ENCODE measurements at places on chromosomes 11 and 22.
A peak's percentile ranks its signal among the peaks of the same experiment; 100 is the strongest.

GRCh38 chr22:38346506-38346905 lies 29.3 kb upstream of the CSNK1E start:
- no peak for DNase-seq

GRCh38 chr22:22948651-22949571 lies 61.3 kb downstream of the IGLL5 start:
- peak; percentile 69 for DNase-seq

GRCh38 chr22:39493759-39494158 lies 8.3 kb upstream of the MIEF1 start:
- DNase-seq, result peak; percentile 30

DNA sequence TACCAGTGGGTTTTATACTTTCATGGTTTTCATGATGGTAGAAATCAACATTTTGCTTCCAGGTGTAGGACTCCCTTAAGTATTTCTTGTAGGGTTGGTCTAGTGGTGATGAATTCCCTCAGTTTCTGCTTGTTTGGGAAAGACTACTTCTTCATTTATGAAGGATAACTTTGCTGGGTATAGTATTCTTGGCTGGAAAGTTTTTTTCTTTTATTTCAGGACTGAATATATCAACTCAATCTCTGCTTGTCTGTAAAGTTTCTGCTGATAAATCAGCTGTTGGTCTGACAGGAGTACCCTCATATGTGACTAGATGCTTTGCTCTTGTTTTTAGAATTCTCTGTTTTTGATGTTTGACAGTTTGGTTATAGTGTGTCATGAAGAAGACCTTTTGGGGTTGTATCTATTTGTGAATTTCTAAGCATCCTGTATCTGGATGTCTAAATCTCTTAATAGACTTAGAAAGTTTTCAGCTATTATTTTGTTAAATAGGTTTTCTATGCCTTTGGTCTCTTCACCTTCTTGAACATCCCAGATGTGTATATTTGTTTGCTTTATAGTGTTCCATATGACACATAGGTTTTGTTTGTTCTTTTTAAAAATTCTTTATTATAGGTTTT lies 95.9 kb downstream of the ENTHD1 start:
- DNase-seq, result no peak

DNA sequence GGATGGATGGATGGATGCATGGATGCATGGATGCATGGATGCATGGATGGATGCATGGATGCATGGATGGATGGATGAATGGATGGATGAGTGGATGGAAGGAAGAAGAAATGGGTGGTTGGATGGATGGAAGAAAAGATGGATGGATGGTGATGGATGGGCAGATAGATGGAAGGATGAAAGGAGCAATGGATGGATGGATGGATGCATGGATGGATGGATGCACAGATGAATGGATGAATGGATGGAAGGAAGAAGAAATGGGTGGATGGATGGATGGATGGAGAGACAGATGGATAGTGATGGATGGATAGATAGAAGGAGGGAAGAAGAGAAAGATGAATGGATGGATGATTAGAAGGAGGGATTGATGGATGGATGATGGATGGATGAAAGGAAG lies 30.2 kb upstream of the LINC01488 start:
- DNase-seq, result no peak

DNA sequence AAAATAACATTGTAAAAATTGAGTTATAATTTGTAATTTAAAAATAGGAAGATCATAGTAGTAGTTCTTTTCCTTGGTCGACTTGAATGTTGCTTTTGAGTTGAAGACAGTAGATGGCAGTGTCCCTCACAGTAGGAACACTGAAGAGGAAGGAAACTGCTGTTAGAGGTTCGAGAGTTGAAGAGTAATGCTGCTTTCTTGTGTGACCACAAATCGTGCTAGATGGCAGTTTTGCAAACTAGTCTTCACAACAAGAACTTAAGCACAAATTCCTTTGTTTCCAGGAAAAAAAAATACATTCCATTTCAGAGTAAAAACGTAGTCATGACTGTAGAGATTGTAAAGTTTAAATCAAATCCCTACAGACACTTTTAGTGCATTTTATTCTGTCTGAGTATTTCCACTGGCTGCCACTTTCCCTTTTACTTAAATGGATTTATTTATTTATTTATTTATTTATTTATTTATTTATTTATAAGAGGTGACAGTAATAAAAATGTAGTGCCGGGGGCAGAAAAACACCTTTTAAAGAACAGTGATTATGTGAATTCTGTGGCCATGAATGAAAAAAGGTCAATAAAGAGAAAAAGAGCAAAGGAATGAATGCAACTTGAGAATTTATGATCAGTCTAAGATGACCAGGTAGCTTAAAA lies 54.6 kb downstream of the SPECC1L start:
- peak; percentile 89 for DNase-seq

GRCh38 chr11:47586098-47586855 lies at the start of gene FAM180B:
TSS of gene FAM180B (plus strand) at chr11:47586678. CDS start at chr11:47586769, 91 bp downstream.
- DNase-seq, result no peak

- no peak for DNase-seq
Measured at GRCh38 chr11:37322333-37323194, 724.5 kb upstream of the RAG2 start.

DNA sequence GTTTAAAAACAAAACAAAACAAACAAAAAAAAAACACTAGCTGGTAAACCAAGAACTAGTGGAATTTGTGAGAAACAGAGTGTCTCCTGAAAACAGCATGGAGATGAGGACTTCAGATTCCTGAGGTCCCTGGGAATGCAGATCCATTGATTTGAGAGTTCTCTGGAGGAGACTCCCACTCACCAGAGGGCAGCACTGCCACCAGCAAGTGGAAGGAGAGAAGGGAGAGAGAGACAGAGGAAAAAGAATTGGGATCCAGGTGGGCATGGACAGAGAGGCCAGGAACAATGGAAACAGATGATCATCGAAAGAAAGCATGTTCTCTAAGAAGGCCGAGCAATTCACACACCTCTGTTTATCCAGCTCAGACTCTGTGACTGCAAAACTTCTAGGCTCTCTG lies 31.8 kb downstream of the ETS1 start:
- DNase-seq, result no peak

DNA sequence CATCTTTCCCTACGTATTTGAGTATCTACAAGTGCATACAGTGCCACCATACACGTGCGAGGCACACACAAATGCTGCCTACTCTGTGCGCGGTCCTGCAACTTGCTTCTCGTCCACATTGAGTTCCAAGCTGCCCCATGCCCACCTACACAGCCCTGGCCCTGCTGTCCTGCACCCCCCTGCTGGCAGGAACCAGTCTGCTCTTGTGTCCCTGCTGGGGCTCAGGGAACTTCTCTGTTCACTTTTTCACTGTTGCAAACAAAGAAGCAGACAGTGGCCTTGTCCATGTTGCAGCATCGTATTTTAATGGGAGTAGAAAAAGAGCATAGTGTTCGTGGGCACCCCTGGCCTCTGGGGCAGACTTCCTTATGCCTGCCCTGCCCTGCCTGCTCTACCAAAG lies 14.0 kb downstream of the CPT1A start:
- no peak for DNase-seq

- peak; percentile 47 for DNase-seq
Measured at GRCh38 chr11:45400591-45400990, 114.5 kb upstream of the SYT13 start.

- DNase-seq, result no peak
Measured at GRCh38 chr11:36215693-36216060, 73.5 kb downstream of the COMMD9 start.

DNA sequence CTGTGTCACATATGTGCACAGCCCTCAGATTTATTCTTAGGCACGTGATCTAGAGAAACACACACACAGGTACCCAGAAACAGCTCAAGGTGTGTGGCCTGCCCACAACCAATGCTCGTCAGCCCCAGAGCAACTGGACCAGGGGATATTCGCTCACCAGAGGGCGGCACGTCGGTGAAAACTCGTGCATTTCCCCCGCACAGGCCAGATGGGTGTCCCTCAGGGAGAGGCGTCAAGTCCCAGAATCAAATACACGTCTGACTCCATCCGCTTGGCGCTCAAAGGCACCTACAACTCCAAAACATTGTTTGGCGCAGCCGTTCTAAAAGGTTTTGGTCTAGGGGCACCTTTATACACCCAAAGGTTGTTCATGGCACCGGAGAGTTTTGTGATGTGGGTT lies 429.0 kb downstream of the BRD1 start:
- no peak for DNase-seq

DNA sequence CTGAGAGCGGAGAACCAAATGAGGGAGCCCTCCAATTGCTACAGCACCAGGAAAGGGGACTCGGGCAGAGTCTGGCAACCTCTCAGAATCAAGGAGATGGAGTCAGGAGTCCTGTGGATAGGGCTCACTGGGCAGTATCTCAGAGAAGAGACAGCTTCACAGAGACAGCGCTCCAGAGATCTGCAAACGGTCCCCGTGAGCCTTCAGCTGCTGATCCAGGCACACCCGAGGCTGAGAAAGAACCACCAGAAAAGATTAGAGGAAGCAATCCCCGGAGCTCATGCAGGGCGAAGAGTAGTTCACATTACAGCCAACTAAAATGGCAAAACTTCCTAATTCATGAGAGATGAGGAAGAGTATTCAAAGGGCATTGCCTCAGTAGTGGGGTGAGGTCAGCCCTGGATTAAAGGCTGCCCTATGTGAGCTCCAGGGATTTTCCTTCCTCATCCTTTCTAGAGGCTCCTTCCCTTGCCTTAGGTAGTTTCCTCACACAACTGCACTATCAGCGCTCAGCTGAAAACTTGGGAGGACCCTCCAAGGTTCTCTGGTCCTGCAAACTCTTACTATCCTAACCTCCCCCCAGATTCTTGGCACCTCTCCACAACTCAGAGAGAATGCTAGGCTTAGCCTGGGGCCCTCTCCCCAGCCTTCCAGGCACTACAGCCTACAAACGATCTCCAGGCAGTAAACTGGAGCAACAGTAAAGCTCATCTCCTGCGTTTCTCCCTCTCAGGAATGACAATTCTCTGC lies 23.7 kb downstream of the SCN4B start:
- DNase-seq, result no peak

DNA sequence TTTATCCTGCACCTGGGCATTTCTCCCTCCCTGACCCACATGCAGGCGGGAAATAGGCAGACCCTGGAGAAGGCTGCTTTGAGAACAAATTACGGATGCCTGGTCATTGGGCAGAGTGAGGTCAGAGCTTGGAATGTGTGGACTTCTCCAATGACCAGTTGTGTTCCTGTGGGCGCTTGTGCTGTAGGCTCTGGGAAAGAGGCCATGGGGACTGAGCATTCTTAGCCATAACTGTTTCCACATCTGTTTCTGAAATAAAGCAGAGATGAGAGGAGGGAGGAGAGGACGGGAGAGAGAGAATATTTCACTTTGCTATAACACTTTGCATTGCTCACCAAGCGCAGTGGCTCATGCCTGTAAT lies 11.2 kb upstream of the TMEM184B start:
- DNase-seq, result no peak
